ENCODE measurements at places on chromosomes 6 and 20.

GRCh38 chr6:28867086-28867409, 56.7 kb downstream of the TRIM27 start:
- DNase-seq: no peak

DNA sequence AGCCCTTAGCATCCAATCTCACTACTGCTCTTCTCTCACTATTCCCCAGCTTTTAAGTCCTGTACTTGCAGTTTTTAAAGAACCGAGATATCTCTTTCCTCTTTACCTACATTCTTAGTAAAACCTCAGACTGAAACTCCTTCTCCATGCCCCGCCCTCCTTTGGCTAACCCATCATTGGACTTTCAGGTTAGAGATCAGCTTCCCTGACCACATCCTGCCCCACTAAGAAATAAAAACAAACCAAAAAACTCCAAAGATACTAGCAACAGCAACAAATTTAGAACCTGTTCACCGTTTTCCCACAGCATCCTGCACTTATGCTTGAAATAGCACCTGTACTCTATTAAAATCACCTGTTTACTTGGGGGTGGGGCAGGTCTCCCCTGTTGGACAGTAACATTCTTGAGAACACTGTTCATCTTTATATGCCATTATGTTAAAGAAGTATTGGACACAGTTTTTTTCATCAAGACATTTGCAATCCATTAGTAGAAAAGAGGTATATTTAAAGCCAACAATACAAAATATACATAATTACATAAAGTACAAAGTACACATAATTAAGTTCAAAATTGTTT, 16.3 kb upstream of the SMAP1 start:
- DNase-seq: no peak

GRCh38 chr6:162697872-162698403, 29.6 kb downstream of the PRKN start:
- DNase-seq: no peak

DNA sequence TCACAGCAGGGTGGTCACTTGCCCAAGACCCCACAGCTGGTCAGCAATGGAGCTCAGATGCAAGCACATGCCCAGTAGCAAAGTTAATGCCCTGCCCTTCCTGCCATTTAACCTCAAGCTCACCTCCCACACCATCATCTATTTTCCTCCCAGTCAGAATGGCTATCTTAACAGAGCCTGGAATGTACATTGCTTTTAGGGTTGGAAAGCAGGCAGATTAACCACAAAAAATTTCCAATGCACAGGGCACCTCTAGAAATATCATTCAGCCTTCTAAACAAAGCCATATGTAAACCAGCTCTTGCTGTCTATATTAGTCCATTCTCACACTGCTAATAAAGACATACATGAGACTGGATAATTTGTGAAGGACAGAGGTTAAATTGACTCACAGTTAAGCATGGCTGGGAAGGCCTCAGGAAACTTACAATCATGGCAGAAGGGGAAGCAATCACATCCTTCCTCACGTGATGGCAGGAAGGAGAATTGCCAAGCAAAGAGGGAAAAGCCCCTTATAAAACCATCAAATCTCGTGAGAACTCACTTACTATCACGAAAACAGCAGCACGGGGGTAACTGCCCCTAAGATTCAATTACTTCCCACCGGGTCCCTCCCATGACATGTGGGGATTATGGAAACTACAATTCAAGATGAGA, 106.9 kb downstream of the FYN start:
- DNase-seq: no peak

- no peak for DNase-seq
Measured at GRCh38 chr6:79079561-79080041, 1.5 kb upstream of the PHIP start.

- no peak for DNase-seq
Measured at GRCh38 chr6:2103765-2104523, 141.5 kb downstream of the GMDS start.

DNA sequence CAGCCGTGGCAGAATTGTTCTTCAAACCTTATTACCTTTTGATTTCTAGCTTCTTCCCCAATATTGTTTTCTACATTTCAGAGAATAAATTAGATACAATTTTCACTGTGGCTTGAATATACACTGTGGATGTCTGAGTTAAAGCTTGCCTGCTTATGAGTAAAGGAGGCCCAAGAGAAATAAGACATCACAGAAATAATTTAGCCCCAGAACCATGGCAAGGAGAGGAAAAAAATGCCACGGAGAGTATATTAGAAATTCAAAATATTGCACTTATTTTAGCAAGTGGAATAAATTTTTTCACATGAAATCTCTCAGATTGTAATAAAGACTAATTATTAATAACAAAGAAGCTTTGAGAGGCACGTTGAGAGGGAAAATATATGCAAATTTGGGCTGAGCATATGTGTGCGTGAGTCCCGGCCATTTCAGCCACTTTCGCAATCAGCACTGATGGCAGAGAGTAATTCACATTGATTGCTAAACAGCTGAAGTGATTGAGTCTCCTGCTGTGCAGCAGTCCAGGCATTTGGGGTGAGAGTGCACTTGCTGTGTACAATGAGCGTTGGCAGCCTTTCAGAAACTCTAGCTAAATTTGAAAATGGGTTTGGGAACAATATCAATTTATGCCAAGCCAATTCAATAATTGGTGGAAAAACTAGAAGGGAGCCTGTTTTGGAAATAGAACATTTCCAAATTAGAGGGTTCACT, 596.0 kb downstream of the EPM2A start:
- no peak for DNase-seq

DNA sequence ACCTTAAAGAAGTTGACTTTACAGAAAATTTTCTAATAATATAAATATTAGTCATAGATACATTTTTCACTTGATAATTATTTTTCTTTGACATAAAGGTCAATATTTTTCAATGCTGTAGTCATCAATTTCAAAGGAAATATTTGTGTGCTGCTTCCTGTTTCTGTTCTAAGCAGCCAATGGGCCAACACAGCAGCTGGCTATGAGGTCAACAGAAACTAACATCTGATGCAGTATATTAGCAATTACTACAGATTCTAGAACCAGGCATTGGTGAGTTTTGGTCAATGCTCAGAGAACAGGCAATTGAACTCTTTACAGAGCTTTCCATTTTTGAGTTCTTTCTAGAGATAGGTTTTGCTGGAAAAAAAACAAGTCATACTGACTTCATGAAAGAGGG, 669.6 kb upstream of the NRSN1 start:
- no peak for DNase-seq

GRCh38 chr20:51562027-51562331, 19.5 kb upstream of the NFATC2 start:
- DNase-seq: no peak

- DNase-seq: peak; percentile 20
Measured at GRCh38 chr6:131368198-131368911, 204.7 kb upstream of the ARG1 start.

DNA sequence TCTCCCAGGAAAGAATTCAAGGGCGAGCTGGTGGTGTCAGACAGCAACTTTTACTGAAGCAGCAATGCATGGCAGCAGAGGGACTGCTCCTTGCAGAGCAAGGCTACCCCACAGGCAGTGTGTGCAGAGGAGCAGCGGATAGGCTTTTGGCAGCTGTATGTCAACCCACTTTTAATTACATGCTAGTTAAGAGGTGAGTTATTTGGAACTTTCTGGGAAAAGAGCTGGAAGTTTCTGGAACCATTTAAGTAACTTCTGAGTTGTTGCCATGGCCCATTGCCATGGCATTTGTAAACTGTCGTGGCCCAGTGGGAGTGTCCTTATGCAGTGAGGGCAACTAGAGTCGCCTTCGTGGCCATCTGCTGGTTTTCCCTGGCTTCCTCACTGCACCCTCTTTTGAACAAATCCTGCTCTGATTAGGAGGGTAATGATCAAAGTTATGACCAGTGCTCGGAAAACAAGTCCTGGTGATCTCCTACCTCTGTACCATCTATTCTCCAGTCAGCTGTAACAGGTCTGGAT, 34.0 kb downstream of the BPIFB4 start:
- DNase-seq: no peak

DNA sequence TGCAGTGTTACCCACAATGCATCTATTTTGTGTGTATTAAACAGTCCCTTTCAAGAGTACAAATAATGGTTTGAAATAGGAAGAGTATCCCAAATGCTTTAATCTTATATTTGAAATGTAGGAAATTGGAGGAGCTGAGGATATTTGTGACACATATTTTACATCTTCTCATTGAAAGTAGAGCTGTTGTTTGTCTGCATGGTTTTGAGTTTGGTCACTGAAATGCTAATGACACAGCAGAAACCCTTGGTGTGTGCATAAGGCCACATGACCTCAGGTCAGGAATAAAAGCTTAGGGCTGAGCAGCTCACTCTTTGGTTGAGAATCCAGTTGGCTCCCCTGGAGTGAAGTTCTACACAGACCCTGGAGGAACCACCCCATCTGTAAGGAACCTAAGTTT, 49.8 kb downstream of the TPD52L1 start:
- no peak for DNase-seq

DNA sequence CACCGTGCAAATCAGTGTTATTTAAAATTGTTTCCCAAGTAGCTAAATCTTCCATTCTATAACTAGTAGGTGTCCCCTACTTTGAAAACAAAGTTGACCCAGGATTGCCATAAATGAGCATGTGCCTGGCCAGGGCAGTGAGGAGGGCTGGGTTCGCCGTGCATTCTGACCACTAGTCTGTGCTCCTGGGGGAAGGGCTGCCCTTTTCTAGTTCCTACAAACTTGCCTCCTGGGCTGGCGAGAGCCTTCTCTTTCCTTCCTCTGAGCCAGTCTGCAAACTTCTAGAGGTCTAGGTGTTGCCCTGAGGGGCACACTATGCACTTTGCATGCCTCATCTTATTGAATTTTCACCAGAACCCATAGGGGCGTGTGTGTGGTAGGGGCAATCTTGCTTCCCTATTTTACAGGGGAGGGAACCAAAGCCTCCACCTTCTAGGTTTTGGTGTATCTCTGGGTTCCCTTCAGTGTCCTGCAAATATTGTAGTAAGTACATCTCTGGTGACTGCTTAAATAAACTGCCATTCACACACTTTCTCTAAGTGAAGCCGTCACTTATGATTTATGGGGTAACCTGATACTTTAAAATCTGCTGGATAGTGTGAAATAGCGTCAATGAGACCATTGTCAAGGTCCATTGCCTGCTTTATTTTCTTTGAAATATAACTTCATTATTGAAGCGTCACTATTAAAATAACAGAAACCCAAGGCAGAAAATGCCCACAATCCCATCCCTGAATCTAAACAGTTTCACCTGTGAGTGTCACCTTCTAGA, 42.2 kb downstream of the CDH26 start:
- DNase-seq: peak; percentile 32

- DNase-seq: no peak
Measured at GRCh38 chr20:32167552-32167951, 40.0 kb downstream of the PLAGL2 start.

- DNase-seq: no peak
Measured at GRCh38 chr20:17910828-17911294, 57.7 kb downstream of the SNX5 start.

DNA sequence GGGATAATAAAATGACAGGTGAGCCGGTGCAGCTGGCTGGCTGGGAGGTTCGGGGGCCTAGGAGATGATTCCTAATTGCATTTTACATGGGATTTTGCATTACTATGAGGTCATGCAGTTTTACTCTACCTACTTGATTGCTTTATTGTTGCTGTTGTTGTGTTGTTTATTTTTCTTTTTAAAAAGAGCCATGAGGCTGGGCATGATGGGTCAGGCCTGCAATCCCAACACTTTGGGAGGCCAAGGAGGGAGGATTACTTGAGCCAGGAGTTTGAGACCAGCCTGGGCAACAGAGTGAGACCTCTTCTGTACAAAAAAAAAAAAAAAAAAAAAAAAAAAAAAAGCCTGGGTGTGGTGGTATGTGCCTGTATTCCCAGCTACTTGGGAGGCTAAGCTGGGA, 104.8 kb downstream of the GJA1 start:
- no peak for DNase-seq

DNA sequence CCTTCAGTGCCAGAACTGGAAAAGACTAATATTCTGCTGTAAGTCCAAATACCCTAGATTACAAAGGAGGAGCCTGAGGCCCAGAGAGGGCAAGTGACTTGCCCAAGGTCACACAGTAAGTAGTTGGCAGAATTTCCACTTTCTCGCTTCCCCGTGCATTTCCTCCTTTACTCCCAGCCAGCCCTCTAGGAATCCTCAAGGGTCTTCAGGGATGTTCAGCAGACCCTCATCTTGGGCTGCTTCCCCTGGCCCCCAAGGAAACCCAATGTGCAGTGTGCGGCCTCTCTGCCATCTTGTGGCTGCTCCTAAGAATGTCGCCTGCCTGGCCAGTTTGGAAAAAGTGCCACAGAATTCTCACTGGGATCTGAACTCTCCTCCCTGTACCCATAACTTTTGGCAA, 217.7 kb upstream of the LRFN2 start:
- DNase-seq: no peak

GRCh38 chr6:49739423-49739822, 4.8 kb downstream of the CRISP3 start:
- no peak for DNase-seq

GRCh38 chr20:43972051-43972450, 57.4 kb downstream of the TOX2 start:
- no peak for DNase-seq

- no peak for DNase-seq
Measured at GRCh38 chr6:16318538-16318937, 80.2 kb downstream of the GMPR start.

DNA sequence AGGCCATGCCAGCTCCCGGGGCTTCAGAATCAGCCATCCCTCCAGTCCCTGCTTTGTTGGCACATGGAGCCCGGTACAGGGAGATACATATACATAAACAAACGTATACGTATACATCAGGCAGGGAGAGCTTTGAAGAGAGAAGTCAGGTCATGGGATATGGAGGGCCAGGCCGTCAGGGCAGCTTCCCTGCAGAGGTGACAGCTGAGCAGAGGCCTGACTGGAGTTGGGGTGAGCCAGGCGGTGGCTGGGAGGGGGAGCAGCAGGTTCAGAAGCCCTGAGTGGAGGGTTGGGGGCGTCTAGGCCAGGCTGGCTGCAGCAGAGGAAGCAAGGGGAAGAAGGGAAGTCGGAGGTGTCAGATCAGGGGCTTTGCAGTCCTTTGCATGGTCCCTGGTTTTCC, 61.7 kb downstream of the STK35 start:
- no peak for DNase-seq

- DNase-seq: no peak
Measured at GRCh38 chr6:6837541-6838080, 249.1 kb downstream of the LY86 start.

GRCh38 chr6:167495506-167496401, 170.9 kb downstream of the TTLL2 start:
- no peak for DNase-seq

GRCh38 chr6:134309983-134310605, 7.8 kb downstream of the SGK1 start:
- DNase-seq: no peak

- DNase-seq: no peak
Measured at GRCh38 chr20:8118039-8118438, 14.0 kb upstream of the PLCB1 start.

GRCh38 chr6:26468829-26469228, 11.1 kb downstream of the BTN2A1 start:
- DNase-seq: no peak

DNA sequence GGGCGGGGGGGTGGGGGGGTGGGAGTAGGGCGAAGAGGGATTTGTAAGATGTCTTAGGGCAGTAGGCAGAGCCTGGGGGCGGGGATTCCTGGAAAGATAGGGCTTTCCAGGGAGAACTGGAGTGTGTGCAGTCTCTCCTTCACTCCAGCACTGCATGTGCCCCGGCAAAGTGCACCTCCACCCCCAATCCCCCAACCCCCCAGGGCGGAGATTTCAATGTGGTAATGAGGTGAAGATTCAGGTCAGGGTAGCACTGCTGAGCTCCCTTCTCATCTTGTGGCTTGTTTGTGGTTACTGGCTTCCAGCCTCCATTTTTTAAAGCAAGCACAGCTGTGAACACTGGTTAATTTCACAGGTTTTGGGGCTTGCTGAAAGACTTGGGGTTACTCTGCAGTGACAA, 5.9 kb downstream of the TMEM239 start:
- DNase-seq: no peak

- DNase-seq: no peak
Measured at GRCh38 chr20:13809373-13809772, 24.5 kb downstream of the NDUFAF5 start.

Data from NCI-H2107 (cell line).